ENCODE measurements at places on chromosomes 1 and 21. TPM values are rescaled to one million over a fixed set of nuclear protein-coding genes. Genes with fewer than 3 reads are reported as not detected.

- no peak for DNase-seq
These were observed 5.4 kb downstream of the HMGN2 start for GRCh38 chr1:26477446-26478152.

Gene DRAXIN
- total RNA-seq: 0.08 TPM

Gene MSH4
- total RNA-seq: 0.08 TPM

GRCh38 chr1:225447650-225448089 is 19.8 kb upstream of the LBR start:
- no peak for DNase-seq

DNA sequence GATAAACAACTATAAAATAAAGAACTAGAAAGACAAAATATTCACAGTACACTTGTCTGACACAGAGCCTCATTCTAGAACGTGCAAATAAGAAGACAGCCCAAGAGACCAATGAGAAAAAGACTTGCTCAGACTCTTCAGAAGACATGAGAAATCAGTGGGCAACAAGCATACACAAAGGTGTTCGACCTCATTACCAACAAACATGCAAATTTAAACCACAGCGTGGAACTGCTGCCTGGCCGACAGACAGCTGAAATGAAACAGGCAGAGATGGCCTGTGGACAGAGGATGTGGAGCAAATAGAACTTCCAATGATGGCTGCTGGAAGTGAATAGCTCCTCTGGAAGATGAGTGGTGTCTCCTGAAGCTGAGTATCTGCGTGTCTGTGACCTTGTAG is 22.4 kb upstream of the COL6A1 start:
- DNase-seq: no peak

DNA sequence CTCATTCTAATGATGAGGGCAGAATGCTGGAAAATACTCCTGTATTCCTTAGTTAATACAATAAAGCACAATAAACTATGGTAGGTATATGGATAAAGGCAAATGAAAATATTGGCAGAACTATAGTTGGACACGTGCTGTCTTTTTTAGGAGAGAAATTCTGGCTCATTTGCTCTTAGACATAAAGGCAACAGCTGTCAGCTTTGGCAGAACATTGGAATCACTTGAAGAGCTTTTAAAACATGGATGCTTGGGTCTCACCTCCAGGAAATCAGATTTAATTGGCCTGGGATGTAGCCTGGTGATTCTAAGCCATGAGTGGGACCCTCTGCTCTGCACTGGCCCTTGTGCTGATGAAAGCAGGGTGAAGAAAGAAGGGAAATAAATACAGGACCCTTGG is 9.9 kb downstream of the CRP start:
- no peak for DNase-seq

DNA sequence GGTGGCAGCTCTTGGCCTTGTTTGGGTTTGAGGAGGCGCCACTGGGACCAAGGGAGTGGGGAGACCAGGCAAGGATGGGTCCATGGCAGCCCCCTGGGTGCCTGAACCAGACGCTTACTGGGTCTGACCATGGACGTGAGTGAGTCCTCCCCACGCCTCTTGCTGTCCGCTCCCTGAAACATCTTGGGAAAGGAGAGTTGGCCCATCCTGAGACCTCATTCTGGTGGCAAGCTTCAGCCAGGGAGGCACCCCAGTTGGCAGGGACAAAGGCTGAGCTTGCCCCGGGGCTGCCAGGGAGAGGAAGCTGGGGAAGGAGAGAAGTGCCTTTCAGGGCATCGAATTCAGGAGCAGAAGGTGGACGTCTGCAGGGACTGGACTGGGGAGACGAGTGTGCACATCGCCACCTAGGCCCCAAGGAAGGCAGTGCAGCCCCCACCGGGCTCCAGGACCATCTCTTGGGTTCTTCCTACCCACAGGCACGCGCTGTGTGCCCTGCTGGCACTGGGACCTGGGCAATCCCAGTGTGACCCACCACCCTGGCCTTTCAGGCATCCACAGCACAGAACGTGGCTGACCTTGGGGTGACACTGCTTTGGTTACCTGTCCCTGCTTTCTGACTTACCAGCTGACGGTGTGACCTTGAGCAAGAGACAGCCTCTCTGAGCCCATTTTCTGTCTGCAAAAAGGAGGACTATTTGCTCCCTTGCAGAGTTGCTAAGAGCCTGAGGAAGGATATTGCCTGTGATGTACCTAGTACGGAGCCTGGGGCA is 132.9 kb upstream of the WNT4 start:
- no peak for DNase-seq

- no peak for DNase-seq
These were observed 8.9 kb upstream of the POFUT2 start for GRCh38 chr21:45296638-45297037.

Gene KLHDC9
- total RNA-seq: not detected

Gene RGS13
- total RNA-seq: 0.60 TPM

DNA sequence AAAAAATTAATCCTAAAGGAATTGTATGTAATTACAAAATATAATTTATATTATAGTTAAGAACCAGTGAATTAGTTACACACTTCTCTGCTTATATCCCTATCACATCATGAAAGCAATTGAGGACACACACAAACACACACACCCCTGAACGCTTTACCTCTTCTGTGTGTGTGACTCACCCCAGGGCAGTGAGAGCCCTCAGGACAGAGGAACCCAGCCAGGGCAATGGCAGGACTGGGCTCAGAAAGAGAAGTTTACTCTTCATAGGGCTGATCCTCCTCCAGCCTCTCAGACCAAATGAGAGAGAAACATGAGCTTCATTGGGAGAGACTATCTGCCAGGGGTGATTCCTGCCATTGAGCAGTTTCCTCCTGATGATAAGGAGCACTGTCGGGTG is 38.1 kb downstream of the SLC44A3 start:
- DNase-seq: no peak

GRCh38 chr1:32199717-32200072 is 700 bp upstream of the CCDC28B start:
- no peak for DNase-seq

DNA sequence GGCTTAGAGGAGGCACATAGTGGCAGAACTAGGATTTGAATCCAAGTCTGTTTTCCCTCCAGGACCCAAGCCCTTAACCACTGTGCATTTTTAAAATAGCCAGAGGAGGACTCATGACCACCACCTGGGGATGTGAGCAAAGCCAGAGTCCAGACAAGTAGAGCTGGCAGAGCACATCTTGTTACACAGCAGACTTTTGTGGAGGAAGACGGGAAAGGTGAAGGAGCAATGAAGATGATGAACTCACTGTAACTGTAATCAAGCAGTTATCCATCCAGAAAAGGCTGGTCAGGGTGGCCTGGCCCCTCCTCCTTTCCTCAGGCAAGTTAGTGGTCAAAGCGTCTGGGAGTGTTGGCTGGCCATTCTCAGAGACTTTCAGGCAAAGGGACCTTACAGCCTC is 50.9 kb downstream of the SLC44A3 start:
- DNase-seq: no peak

Gene MYBPH
- not detected for total RNA-seq

DNA sequence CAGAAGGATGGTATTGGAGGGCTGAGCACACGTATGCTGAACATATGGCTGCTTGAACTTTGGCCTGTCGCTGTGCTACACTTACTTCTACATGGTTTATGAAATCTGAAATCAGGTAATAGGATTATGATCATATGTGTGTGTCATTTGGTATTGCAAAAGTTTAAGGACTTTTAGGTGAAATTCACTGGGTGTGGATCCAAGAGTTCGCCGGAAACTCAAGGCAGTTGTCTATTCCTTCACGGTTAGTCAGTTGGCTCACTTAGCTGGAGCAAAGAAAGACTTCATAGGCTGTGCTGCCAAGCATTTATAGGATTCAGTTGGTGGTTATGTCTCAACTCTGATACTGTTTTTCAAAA is 927 bp downstream of the UAP1 start:
- no peak for DNase-seq

GRCh38 chr1:231630558-231631205 is 4.1 kb downstream of the DISC1 start:
- DNase-seq: no peak

DNA sequence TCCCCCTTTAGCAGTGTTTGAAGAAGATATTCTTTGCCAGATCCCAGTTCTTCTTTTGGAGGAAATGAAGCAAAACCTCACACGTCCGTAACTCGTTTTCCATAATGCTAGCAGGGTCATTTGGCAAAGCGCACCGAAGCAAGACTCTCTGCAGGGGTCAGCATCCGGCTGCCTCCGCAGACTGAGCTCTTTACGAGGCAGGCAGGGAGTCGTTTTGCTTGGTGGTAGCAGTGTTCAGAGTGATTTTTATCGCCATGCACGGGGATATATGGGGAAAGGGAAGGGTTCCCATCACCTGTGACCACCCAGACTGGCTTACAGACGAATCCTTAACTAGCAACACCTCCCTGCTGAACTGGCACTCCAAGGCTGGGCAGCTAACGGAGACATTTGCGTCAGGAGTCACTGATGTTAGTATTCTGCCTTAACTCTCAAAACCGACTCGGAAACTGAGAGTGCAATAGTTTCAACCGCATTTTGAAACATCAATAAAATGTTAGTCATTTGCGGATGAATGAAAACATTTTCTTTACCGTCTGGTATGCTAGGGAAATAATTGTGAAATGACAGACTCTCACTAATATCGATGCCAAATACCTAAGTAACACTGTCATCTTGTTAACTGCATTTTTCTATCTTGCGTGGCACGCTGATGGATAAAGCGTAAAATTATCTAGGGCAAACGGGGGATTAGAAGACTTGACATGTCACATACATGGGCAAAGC is 2.2 kb upstream of the NEGR1 start:
- DNase-seq: no peak

DNA sequence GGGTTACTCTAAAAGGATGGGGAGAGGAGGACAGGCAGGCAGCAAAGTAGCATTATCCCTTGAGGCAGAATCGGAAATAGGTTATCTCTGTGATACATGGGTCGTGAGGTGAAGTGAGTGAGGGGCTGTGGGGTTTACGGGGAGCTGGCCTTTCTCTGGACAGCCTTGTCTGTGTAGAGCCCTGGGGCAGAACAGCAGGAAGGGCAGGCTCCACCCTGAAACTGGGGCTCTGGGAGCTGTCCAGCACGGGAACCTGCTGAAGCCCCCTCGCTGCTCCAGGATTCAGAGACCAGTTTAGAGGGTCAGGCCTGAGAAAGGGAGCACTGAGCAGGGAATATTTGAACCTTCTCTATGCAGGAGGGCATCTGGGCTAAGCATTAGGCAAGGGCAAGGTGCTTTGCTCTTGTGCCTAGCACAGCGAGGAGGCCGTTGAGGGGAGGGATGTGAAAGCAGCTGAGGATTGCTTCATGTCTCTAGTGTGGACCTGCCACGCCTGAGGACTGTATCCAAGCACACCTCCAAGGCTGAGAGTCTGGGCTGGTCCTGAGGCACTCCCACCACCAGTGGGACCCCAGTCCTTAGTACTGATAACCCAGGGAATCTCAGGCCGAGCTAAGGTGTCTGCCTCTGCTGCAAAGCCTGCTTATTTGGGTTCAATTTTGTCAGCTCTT is 55.8 kb downstream of the NAV1 start:
- no peak for DNase-seq

GRCh38 chr1:71362076-71362475 is 281.2 kb upstream of the ZRANB2 start:
- no peak for DNase-seq

Gene AJAP1
- total RNA-seq: 3.5 TPM

DNA sequence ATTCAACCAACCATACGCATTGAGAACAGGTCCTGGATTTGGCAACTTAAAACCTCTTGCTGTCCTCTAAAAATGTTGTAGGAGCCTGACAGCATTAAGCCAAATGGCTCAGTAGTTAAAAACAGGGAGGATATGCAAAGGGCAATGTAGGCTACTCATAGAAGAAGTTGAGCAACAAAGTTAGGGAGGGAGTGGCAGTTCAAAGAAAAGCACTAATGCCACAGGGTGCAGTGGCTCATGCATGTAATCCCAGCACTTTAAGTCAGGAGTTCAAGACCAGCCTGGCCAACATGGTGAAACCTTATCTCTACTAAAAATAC is 92.9 kb upstream of the ERG start:
- no peak for DNase-seq

- no peak for DNase-seq
These were observed 7.3 kb downstream of the GJA5 start for GRCh38 chr1:147753081-147753480.

- DNase-seq: no peak
These were observed 677 bp upstream of the HSD11B1 start for GRCh38 chr1:209703834-209704504.

DNA sequence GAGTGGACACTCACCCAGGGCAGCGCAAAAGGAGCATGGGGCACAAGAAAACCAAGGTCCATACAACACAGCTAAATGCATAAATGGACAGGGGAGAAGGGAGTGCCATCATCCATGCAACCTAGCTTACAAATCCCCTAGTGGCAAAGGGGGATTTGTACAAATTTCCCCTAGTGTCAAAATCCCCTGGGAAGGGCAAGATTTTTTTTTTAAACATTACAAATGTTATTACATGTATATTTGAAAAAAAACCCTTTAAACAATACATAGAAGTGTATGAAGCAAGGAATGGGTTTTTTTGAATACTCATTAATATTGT is 89.6 kb upstream of the IVNS1ABP start:
- no peak for DNase-seq

Measured in CD8-positive, alpha-beta T cell (primary cell).